Fibroblast of lung (primary cell): ENCODE measurements at places on chromosomes 2 and 18. TPM values are rescaled to one million over a fixed set of nuclear protein-coding genes. Genes with fewer than 3 reads are reported as not detected.

The ADGRF3 gene
- under 0.01 TPM in 1 of 2 replicates, not detected in the other for total RNA-seq

The GNAL gene
- 0.50 and 0.77 TPM in 2 replicates for total RNA-seq

The RGPD5 gene
- total RNA-seq = 8.2 and 34.5 TPM in 2 replicates

The FAM237A gene
- not detected in 2 replicates for total RNA-seq

The LCT gene
- under 0.01 TPM in 2 replicates for total RNA-seq

The SOX11 gene
- total RNA-seq = 0.99 and 2.1 TPM in 2 replicates

The PJVK gene
- 2.1 and 4.3 TPM in 2 replicates for total RNA-seq

The FSHR gene
- under 0.01 TPM in 1 of 2 replicates, not detected in the other for total RNA-seq

The MLPH gene
- total RNA-seq = 8.2 and 10.7 TPM in 2 replicates

The NFU1 gene
- total RNA-seq = 50.1 and 57.3 TPM in 2 replicates

The MIB1 gene
- total RNA-seq = 49.8 and 51.0 TPM in 2 replicates

The TNFAIP6 gene
- total RNA-seq = 33.1 and 53.8 TPM in 2 replicates

The NAT8 gene
- total RNA-seq = not detected in 2 replicates

The UNC80 gene
- under 0.01 TPM in 2 replicates for total RNA-seq

The MATN3 gene
- 0.51 and 2.3 TPM in 2 replicates for total RNA-seq

The SERPINB4 gene
- not detected in 2 replicates for total RNA-seq

The CGREF1 gene
- total RNA-seq = 2.3 and 10.0 TPM in 2 replicates

The G6PC2 gene
- not detected in 2 replicates for total RNA-seq

The PPP4R3B gene
- 50.1 and 51.4 TPM in 2 replicates for total RNA-seq

The GALR1 gene
- total RNA-seq = not detected in 2 replicates
